ENCODE measurements at places on chromosomes 5 and 9.
A peak's percentile ranks its signal among the peaks of the same experiment; 100 is the strongest.

- DNase-seq: no peak
These were observed 308.1 kb upstream of the ADCY2 start for GRCh38 chr5:7087719-7088297.

DNA sequence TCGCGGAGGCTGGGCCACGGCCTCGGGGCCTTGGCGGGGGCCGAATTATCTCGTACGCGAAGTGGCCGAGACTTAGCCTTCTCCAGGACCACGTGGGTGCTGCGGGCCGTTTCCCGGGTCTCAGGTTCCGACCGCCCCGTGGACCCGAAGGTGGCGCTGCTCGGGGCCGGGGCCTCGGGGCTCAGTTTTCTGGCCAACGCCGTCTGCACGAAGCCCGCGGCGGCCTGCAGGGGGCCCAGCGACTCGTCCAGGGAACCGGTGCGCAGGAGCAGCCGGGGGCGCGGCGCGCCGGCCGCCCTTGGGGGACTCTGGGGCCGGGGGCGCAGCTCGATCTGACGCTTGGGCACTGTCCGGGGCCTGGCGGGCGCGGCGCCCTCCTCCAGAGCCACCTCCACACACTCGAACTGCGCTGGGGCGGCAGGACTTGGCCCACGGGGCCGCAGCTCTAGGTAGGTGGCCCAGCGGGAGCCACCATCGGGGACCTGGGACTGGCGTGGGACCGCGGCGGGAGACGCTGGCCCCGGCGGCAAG lies 716 bp downstream of the PROB1 start:
- peak; percentile 57 for DNase-seq

GRCh38 chr9:93345643-93346230 lies 105.7 kb upstream of the FAM120A start:
- DNase-seq: no peak

- DNase-seq: no peak
These were observed 29.0 kb downstream of the PDE6A start for GRCh38 chr5:149915392-149916260.

DNA sequence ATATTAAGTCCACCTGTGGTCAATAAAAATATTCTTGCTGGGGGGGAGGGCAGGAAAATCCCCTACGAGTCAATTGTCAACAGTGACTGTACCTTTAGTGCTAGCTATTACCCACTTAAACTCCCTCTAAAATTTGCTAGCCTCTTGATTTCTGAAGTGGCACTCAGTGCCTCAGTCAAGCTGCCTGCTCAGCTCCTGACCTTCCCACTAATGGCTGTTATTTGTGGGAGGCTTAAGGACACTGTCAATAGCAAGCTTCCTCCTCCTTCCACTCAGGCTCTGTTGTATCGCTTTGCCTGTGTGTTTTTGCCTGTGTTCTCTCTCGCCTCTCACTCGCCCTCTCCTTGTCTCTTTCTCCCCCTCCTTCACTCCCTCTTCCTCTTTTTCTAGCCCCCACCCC lies 140.8 kb downstream of the BNC2 start:
- DNase-seq: no peak
